ENCODE measurements at places on chromosomes 2 and 18.

DNA sequence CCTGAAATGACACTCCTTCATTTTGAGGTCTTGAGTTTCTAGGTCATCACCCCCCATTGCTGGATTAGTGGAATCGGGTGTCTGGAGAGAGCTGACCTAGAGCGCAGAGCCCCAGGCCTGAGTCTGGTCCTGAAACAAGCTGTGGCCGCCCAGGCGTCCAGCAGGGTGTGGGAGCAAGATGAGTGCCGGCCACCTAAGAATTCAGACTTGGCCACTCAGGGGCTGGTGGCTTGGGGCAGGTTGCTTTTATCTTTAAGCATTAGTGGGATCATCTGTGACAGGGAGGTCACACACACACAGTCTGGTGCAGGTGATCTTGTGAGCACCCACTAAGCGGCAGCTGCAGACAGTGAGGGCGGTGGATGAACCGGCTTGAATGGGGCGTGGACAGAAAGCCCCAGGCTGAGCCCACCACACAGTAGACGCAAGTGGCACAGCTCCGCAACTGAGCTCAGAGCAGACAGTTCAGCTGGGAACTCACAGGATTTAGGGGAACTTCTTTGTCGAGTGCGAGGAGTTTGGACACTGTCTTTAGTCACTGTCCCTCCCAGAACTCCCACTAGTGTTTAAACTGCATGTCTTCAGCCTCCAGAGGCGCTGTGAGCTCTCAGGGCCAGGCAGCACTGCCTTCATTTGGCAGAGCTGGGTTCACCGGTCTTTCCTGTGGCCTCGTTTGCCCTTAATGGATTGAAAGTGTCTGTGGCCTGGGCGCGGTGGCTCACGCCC, 21.5 kb downstream of the ITGB1BP1 start:
- DNase-seq: no peak

- peak; percentile 4 for DNase-seq
Observed at GRCh38 chr18:73136134-73136533, 268.3 kb upstream of the NETO1 start.

DNA sequence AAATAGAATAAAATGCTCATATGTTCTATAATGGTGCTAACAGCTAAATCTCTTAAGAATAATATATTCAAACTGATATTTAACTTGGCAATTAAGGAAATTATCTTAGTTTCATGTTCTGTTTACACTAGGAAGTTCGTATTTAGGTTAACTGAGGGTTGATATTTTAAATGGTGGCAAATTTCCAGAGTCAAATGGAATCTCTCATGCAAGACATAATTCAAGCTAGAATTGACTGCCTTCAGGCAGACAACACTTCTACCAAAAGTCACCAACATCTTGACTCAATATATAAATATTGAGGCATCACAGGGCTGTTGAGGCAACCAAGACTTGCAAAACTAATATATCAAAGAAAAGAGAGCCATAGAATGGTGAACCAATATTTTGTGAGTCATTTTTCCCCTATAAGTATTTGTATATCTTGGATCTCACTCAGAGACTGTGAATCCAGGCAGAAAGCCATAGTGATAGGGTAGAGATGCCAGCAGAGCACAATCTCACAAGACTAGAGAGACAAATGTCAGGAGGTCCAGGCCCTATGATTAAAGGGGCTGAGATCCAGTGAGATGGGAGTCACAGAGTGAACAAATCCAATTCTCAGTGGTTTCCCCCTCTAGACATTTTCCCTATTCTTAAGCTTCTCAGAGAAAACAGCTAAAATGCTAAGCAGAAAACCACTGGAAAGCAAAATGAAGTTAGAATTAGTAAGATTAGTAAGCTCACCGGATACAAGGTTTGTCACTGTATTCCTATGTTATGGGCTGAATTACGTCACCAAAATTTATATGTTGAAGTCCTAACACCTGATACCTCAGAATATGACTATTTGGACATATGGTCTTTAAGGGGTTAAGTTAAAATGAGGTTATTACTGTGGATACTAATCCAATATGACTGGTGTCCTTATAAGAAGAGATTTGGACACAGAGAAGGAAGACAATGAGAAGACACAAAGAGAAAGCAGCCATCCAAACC, 358.2 kb upstream of the UBE2E3 start:
- DNase-seq: peak; percentile 65

DNA sequence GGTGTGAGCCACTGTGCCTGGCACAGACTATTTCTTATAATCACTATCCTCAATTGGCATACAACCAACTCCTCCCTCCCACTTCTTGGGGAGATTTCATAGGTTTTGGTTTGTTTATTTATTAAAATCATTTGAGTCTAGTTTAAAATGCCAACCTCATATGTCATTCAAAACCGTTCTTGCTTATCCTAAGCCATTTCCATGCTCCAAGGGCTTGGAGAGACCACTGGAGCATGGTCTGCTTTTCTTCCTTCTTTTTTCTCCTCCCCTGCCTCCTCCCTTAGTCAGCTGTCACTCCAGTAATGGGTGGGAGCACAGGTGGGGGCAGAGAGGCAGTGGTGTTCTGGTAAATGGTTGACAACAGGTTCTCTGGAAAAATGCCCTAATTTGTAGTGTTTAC, 20.4 kb upstream of the KCNS3 start:
- DNase-seq: no peak

DNA sequence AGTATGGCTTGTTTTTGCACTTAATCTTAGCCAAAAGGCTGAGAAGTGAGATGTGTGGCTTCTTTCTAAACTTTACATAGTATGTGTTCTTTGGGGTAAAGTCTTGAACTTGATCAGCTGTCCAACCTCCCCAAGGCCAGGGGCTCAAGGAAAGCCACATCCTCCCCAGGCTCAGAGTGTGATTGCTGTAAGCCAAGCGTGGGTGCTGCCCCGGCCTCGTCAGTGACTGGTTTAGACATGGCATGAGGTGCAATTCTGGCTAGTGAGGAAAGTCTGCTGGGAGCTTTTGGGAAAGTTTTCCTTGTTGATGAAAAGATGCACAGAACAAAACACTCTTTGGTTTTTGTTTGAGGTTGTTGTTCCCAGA, 40.2 kb downstream of the TMEM177 start:
- no peak for DNase-seq
